Right lobe of liver (tissue), 6 donors: ENCODE measurements at places on chromosomes 2 and 18.

GRCh38 chr2:133508546-133509165 is 59.6 kb downstream of the NCKAP5 start:
- H3K4me3 ChIP-seq, result no peak overlapping the region
- no peaks in the 10 kb centered on the region for H3K36me3 ChIP-seq
- H3K27ac ChIP-seq, result no peak overlapping the region
- no peak for DNase-seq
- no peaks in the 10 kb centered on the region for H3K4me1 ChIP-seq
- no peaks in the 10 kb centered on the region for H3K27me3 ChIP-seq

DNA sequence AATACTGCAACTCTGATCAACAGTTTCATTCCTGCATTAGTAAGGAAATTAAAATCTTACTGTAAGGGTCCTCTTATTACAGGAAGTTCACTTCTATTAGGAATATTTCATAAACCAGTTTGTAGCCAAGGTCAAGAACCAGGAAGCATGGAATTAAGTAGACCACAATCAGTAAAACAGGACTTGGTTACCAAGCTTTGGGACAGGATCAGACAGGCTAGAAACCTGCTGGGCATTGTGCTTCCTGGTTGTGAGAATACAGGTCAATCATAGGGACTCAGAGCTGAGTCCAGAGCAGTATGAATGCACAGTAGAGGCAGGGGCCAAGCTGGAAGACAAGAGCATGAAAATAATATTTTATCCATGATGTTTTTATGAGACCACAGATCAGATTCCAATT is 248.0 kb downstream of the IKZF2 start:
- H3K27me3 ChIP-seq, result no peaks in the 10 kb centered on the region
- H3K4me1 ChIP-seq, result no peaks in the 10 kb centered on the region
- H3K4me3 ChIP-seq, result no peak overlapping the region
- no peak overlapping the region for H3K27ac ChIP-seq
- no peak for DNase-seq
- no peaks in the 10 kb centered on the region for H3K36me3 ChIP-seq

- no peak overlapping the region for H3K27ac ChIP-seq
- no peak overlapping the region for H3K4me3 ChIP-seq
- no peaks in the 10 kb centered on the region for H3K4me1 ChIP-seq
- no peaks in the 10 kb centered on the region for H3K27me3 ChIP-seq
- no peaks in the 10 kb centered on the region for H3K36me3 ChIP-seq
- no peak for DNase-seq
These were observed 334.6 kb downstream of the ARL6IP6 start for GRCh38 chr2:153052807-153053559.

DNA sequence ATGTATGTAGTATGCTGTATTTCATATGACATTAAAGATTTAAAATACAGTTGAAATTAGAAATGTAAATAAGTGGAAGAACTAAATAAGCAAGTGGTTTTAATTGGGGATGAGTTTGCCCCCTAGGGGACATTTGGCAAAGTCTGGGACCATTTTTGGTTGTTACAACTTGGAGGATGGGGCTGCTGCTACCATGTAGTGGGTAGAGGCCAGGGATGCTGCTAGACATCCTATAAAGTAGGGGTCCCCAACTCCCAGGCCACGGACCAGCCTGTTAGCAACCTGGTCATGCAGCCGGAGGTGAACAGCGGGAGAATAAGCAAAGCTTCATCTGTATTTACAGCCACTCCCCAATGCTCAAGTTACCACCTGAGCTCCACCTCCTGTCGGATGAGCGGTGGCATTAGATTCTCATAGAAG is 27.9 kb upstream of the ASNSD1 start:
- H3K4me1 ChIP-seq, result no peaks in the 10 kb centered on the region
- no peaks in the 10 kb centered on the region for H3K36me3 ChIP-seq
- H3K4me3 ChIP-seq, result no peak overlapping the region
- no peaks in the 10 kb centered on the region for H3K27me3 ChIP-seq
- H3K27ac ChIP-seq, result no peak overlapping the region
- no peak for DNase-seq

DNA sequence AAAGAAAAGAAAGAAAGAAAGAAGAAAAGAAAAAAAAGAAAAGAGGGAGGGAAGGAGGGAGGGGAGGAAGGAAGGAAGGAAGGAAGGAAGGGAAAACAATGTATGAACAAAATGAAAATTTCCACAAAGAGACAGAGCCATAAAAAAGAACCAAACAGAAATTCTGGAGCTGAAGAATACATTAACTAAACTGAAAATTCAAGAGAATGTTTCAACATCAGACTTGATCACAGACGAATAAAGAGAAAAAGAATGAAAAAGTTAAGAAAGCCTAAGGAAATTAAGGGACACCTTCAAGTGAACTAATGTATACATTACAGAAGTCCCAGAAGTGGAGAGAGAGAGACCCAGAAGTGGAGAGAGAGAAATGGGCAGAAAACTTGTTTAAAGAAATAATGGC is 60.9 kb upstream of the RAB6C start:
- H3K4me3 ChIP-seq, result no peak overlapping the region
- H3K27ac ChIP-seq, result no peak overlapping the region
- no peaks in the 10 kb centered on the region for H3K36me3 ChIP-seq
- no peaks in the 10 kb centered on the region for H3K27me3 ChIP-seq
- no peak for DNase-seq

GRCh38 chr2:225156853-225157451 is 114.7 kb upstream of the DOCK10 start:
- H3K4me3 ChIP-seq, result no peak overlapping the region
- H3K27me3 ChIP-seq, result no peaks in the 10 kb centered on the region
- no peak overlapping the region for H3K27ac ChIP-seq
- DNase-seq, result no peak
- no peaks in the 10 kb centered on the region for H3K36me3 ChIP-seq
- H3K4me1 ChIP-seq, result no peaks in the 10 kb centered on the region

DNA sequence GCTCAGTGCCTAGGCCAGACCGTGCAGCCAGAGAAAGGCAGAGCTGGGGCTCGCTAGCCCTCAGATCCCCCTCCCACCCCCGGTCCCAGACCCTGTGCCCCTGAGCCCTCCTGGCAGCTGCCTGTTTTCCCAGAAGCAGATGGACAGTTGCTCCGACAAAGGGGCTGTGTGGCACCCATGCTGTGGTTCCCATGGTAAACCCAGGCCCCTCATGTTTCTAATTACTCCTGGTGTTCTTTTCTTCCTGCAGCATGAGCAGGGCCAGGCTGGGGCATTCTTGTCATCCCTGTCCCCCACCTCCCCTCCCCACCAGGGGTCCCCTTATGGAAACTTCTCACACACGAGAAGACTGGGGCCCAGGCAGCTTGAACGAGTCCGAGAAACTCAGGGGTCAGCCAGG is 269.6 kb downstream of the HAUS1 start:
- no peaks in the 10 kb centered on the region for H3K27me3 ChIP-seq
- no peak overlapping the region for H3K4me3 ChIP-seq
- H3K4me1 ChIP-seq, result no peaks in the 10 kb centered on the region
- H3K27ac ChIP-seq, result no peak overlapping the region
- no peak for DNase-seq

DNA sequence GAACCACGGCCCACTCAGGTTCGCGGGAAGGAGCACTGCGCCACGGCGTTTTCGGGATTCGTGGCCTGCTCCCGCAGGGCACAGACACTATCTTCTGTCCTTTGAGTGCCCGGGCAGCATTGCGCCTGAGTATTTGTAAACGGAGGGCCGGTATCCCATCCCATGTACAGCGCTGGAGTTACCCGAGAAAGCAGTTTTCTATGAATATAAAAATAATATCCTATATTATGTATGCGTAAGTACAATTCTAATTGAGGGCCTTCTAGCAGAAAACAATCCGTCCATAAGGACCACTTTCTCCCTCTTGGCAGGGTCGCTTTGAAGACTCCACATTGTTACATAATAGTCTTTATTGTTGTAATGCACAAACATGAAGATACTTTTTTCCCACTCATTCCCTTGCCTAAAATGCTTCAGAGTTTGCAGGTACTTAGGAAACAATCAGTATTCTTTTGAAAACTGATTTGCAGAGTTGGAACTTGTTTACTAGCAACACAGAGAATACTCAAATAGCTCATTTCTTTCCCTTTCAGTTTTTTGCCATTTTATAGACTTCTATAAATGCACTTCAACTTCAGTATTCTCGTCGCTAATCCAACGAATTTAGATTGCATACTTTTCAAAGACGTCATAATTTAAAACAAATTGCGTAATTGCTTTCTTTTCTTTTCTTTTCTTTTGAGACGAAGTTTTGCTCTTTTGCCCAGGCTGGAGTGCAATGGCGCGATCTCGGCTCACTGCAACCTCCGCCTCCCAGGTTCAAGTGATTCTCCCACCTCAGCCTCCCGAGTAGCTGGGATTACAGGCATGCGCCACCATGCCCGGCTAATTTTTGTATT is 1.0 kb upstream of the REV1 start:
- no peak for DNase-seq
- no peaks in the 10 kb centered on the region for H3K27me3 ChIP-seq
- no peaks in the 10 kb centered on the region for H3K36me3 ChIP-seq
- H3K4me3 ChIP-seq, result peak overlapping the region; percentile 65

DNA sequence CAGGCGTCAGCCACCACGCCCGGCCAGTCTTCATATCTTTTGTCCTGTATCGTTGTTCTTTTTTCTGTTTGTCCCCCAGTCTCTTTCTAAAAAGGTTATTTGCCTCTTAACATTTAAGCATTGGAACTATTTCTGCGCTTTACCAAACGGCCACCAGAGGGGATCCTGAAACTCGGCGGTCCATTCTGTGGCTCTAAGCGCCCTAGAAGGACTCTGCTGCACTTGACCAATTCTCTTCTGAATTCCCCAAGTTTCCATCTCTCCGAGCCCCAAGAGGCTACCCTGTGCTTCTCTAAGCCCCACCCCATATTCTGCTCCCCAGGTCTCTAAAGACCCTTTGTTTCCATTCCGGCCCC is 33.1 kb upstream of the REG3G start:
- no peaks in the 10 kb centered on the region for H3K27me3 ChIP-seq
- no peak for DNase-seq
- no peak overlapping the region for H3K27ac ChIP-seq
- no peak overlapping the region for H3K4me3 ChIP-seq
- H3K4me1 ChIP-seq, result no peaks in the 10 kb centered on the region

DNA sequence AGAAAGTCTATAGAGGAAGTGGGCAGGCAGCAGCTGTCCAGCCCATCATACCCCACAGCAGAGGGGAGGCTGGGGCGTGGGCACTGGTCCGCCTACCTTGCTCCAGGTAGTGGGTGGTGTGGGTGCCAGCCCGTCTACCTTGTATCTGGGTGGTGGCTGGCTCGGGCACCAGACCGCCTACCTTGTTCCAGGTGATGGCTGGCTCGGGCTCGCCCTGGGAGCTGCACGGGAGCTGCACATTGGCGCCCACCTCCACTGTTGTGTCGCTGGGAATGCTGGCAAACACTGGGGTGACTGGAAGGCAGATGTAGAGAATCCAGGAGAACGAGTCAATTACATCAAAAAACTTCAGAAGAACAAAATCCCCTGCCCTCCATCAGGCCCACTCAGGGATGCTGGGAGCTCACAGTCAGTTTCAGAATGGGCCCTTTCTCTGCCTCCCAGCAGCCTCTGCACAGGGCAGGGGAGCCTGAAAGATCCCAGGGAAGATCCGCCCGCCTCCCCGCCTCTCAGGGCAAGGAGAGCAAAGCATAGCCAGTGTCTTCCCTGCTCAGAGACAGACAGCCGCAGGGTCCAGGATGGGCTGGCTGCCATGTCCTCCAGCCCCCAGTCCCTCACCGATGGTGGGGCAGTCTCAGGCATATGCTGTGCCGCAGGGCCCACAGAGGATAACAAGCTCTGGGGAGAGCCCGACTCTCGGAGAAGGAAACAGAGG is 82.3 kb downstream of the PXDN start:
- H3K36me3 ChIP-seq, result no peaks in the 10 kb centered on the region
- H3K27me3 ChIP-seq, result no peaks in the 10 kb centered on the region
- H3K27ac ChIP-seq, result no peak overlapping the region
- peak; percentile 40 for DNase-seq

DNA sequence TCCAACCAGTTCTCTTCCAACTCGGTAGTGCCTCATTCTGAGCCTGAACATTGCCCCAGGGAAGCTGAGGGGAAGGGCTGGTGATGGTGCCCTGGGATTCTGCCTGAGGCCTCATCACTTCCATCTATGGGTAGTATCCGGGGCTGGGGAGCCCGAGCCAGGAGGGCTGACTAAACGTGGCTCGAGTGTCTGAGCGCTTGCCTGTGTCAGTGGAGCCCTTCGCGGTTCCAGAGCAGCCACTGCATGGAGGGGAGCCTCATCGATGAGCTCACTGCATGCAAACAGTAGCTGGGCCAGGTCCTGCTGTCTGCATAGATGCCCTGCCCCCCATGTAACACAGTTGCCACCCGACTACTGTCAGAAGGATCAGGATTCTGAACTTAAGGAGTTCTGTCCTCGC is 129.3 kb downstream of the GLI2 start:
- H3K27me3 ChIP-seq, result no peaks in the 10 kb centered on the region
- H3K36me3 ChIP-seq, result no peaks in the 10 kb centered on the region

DNA sequence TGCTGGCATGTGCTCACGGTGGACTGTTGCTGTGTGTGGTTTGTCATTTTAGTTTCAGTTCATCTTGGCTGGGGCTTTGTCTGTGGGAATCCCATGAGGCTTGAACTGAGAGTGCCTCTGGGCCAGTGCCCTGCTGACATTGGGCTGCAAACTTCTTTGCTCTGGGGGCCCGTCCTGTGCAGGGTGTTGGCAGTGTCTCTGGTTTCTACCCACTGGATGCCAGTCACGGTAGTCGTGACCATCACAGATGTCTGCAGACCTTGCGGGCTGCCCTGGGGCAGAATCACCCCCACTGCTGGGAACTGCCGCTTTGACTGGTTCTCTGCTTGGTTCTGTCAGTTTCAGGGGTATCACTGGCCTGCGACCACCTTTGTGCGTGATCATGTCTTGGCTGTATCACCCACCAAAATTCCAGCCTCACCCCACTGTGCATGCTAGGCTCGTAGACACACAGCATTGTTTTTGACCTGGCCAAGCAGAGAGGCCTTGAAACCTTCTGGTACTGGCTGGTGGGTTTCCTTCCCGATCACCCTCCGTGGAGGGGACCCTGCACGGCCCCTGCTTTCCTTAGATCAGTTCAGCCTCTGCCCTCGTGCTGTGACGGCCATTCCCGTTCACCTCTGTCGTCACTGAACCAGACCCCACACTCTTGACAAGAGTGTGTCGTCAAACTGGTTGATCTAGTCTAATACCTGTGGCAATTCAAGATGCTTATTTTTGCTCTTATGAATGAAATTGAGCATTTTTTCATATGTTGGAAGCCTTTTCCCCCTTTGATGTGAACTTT is 57.6 kb downstream of the KCNG2 start:
- no peak overlapping the region for H3K27ac ChIP-seq
- no peaks in the 10 kb centered on the region for H3K36me3 ChIP-seq
- H3K27me3 ChIP-seq, result no peaks in the 10 kb centered on the region
- no peak for DNase-seq
- no peak overlapping the region for H3K4me3 ChIP-seq
